ENCODE measurements at places on chromosomes 5 and 9.

- DNase-seq: no peak
Measured at GRCh38 chr9:10479172-10479571, 133.6 kb downstream of the PTPRD start.

- DNase-seq: no peak
Measured at GRCh38 chr5:83471405-83472212, at the start of gene VCAN. VCAN (plus strand) TSS chr5:83471744; CDS start chr5:83483519, 11,775 bp downstream.

DNA sequence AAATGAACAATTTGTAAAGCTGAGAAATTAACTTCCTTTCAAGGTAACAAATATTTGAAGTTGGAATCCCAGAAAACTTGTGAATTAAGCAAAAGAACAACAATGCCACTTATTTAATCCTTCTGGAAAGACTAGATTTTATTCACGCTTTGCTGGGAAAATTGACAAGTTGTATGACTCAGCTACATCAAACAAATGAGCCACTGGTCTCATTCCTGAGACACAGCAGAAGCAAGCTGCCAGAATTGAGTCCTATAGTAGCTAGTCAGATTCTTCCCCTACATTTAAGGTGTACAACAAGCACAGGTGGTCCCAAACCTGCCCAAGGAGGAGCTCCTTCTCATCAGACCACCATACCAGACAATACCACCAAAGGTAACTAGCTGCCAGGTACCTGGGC, 280.7 kb downstream of the SPOCK1 start:
- no peak for DNase-seq

DNA sequence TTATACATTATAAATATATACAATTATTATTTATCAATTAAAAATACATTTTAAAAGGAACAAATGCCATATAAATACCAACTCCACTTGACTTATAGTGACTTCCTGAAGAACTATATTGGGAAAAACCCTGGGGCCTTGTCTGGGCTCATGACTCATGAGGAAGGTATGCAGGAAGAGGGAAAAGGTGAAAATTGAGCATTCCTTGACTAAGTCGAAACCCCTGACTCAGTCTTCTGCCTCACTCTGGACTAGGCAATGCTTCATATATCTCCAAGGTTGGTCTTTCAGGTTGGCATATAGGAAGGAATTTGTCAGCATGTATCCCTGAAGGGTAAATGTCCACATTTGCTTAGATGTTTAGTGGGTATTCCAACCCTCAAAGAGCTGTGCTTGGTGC, 78.5 kb downstream of the SH3TC2 start:
- no peak for DNase-seq

GRCh38 chr5:167167191-167167795, 1124.2 kb upstream of the WWC1 start:
- no peak for DNase-seq

GRCh38 chr5:103119070-103119764, 721 bp downstream of the GIN1 start:
- DNase-seq: no peak

DNA sequence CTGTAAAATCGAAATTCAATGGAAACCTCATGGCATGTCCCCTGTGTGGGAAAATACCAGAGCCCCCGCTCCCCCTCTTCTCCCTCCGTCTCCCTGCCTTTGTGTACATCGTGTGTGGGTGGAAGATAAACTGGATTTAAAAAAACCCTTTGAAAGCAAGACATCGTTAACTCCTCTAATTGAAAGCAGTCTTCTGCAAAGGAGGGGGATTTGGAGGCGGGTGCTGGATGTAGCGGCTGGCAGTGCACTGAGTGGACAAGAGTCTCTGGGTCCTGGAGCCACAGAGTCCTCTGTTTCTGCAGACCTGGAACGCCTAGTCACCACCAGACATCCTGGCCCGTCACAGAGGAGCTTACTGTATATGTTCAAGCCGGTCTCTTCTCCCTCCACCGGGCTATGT, 169.4 kb downstream of the PAPPA start:
- no peak for DNase-seq

GRCh38 chr5:41508186-41508585, 2.2 kb downstream of the PLCXD3 start:
- DNase-seq: no peak

DNA sequence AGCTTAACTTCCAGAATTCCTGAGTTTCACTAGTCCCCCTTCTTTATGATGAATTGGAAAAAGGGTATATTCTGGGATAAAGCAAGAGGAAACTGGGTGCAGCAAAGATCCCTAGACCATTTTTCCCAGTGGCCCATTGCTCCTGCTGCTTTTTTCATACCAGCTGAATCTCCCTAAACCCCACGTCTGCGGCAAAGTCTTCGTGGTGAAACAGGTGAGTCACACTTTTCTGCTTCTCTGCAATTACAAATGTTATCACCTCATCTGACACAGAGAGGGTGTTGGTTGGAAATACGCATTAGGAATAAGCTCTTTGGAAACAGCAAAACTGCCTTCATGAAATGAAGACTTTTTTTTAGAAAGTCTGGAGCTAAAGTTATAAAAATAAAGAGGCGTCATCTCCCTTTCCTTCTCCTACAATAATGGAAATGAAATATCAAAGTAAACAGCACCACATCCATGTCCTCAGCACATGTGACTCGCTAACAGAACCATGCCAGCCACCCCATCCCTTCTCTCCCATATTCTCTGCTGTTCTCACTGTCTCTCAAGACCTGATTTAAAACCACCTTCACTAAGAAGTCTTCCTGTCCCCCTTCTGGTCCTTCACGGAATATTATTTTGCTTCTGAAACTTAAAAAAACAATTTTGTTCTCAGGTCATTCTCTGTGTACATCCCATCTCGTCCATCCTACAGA, 39.5 kb upstream of the GLRX start:
- no peak for DNase-seq

GRCh38 chr5:53568871-53569270, 8.4 kb downstream of the NDUFS4 start:
- DNase-seq: no peak

DNA sequence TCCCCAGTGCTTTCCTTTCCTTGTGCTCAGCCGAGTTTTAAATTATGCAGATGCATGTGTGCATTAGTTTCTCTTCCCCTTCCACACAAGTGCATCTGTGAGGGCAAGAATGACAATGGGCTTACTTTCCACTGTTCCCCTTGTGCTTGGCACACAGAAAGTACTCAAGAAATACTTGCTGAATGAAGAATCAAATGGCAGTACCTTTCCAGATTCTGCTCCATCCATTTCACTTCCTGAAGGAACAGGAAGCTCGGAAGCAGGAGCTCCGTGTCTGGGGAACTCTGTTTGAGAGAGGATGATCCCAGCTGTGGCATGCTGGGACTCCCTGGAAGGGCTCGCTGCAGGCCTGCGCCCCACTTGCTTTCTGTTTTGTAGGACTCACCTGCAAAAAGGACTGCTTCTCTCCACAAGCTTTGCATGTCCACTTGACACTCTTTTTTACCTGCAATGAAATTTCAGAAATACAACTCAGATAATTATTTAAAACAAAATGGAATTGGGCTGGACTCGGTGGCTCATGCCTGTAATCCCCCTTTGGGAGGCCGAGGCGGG, 5.5 kb downstream of the MRNIP start:
- no peak for DNase-seq

DNA sequence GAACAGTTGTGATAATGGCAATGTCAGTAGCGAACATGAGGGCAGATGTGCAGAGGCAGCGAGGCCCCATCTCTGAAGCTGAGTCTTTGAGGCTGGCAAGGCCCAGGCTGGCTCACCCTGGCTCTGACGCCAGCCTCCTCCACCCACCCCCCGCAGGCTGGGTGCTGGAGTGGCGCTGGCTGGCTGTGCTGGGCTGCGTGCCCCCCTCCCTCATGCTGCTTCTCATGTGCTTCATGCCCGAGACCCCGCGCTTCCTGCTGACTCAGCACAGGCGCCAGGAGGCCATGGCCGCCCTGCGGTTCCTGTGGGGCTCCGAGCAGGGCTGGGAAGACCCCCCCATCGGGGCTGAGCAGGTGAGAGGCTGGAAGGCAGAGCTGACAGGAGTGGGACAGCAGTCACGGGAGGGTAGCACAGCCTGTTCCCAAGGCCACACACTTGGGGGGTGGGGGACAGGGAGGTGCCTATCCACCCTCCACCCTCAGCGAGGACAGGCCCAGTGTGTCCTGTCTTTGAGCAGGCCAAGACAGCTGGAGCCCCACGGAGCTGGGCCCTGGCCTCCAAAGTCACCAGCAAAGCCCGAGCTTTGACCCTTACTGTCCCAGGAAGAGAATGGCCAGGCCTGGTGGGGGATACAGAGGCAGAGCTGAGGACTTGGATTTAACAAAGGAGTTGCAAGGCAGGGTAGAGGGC, 5.6 kb downstream of the SLC2A8 start:
- DNase-seq: no peak

DNA sequence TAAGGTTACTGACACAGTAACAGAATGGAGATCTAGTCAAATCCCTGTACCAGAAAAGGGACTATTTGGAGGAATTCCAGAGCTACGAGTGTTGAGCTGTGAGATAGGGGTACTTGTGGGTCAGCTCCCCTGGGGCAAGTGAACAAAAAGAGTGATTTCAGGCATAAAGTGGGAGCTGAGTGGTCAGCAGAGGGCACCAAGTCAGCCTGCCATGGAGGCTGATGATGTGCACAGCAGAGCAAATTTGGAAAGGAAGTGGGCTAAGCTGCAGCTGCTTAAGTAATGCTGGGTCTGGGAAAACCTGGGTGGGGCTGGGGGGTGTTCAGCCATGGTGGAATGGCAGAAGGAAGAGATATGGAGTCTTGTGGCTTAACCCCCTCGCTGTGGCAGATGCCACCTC, 327.9 kb downstream of the NTRK2 start:
- DNase-seq: no peak

DNA sequence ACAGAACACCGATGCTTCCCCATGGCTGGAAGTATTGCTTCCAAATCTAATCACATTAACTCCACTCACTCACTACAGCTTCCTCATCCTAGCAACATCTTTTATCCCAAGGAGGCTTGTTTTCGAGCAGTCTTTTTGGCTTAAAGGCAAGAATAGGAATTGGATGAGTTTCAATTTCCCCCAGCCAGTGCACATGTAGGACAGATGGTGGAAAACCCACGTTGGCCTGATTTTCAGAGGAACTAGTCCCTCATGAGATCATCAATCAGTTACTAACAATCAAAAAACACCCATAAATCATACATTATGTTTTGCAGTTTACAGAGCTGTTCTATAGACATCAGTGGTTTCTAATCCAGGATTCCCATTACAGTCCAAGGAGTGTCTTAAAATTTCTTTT, 48.5 kb upstream of the AGXT2 start:
- no peak for DNase-seq

DNA sequence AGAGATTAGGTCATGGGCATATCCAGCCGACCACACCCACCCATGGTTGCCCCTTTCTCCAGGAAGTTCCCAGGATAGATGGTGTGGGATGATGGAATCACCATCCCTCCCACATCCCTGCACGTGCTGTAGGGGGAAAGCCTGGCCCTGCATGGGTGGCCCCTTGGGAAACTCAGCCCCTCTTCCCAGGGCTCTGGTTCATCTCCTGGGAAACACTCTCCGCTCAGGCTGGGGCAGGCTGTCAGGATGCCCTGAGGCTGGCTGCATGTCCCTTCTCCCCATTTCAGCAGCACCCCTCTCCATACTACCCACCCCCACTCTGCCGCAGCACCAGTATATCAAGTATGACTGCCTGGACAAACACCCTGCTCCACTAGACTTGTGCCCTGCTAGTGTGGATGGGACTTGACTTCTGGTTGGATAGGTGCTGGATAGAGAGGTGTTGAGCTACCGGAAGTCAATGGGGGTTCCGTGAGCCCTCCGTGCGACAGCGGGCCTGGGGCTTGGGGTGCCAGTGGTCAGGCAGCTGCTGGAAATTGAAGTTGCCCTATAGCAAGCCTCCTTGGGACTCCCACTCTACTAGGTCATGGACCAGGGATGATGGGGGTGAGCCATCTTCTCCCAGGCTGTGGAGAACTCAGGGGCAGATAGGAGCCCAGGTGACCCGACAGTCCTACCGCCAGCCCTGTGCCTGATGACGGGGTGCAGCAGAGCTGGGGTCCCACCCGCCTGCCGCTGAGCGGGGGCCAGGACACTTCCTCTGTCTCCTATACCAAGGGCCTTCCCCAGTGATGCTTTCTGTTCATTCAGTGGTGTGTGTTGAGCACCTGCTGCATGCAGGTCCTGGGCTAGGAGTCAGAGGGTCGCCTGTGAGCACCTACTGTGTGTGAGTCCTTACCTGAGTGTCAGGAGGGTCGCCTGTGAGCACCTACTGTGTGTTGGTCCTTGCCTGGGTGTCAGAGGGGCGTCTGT, 69.4 kb upstream of the COL5A1 start:
- DNase-seq: no peak

- DNase-seq: no peak
Measured at GRCh38 chr9:27563738-27564430, 9.4 kb downstream of the C9orf72 start.

DNA sequence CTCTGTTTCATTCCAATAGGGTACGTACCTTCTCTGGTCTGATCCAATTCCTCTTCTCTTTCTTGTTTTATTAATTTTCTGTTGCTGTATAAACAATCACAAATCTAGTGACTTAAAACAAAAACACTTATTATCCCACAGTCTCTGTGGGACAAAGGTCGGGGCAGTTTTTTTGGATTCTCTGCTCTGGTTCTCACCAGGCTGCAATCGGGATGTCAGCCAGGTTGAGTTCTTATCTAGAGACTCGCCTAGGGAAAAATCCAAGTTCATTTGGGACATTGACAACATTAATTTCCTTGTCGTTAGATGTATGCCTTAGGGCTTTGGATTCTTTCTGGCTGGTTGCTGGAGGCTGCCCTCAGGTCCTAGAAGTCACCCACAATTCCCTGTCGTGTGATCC, 430.5 kb upstream of the RORB start:
- DNase-seq: no peak

- DNase-seq: no peak
Measured at GRCh38 chr9:118325757-118326156, 621.6 kb downstream of the TLR4 start.
